ENCODE measurements at places on chromosomes 3 and 15. TPM values are rescaled to one million over a fixed set of nuclear protein-coding genes. Genes with fewer than 3 reads are reported as not detected.

The DIPK2A gene
- total RNA-seq = 9.0 TPM

DNA sequence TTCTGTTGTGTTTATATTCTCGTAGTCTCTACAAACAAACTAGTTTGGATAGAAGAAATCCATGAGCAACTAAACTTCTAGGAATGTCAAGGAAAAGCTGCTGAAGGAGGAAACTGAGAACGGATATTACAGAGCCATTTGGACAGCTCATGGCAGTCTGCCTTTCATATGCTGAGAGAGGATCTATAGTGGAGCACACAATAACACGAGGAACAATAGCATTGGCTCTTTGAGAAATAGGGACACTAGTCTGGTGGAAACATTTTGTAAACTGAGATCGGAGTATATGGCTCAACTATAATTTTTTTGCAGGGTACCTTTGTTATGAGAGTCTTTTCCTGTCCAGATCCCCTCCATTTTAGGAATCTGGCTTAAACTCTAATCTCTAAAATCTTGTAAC, 200.5 kb downstream of the CLSTN2 start:
- no peak for DNase-seq

DNA sequence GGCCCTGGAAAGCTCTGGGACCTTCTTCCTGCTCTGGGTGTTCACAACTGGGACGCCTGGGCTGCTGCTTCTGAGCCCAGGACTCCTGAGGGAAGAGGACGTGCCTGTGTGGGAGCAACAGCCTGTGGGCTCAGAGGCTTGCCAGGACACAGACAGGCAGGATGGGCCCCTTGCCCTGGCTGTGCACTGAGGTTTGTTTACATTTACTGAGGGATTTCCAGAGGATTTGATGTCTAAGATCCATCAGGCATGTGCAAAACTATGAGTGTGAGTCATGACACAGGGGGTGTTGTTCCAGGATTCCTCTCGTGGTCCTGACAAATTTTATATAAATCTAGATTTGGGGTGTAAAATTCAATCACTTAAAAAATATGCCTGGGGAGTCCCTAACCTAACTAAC, 10.6 kb downstream of the CCR9 start:
- no peak for DNase-seq

DNA sequence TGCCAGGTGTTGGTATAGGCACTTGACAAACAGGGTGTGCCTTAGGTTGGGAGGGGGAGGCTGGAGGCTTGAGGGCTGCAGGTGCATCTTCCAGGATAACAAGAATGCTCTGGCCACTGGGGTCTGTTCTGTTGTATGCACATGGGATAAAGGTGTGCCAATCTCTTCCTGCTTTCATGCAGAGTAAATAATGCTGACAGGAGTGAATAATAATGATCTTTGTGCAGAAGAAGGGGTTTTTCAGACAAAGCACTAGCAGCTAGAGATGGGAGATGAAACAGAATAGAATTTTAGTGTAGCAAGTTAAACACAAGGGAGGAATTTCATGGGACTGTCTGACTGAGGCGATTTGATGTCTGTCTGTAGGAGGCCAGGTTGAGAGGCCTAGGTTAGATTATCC, 1.9 kb upstream of the ROPN1 start:
- DNase-seq = no peak

DNA sequence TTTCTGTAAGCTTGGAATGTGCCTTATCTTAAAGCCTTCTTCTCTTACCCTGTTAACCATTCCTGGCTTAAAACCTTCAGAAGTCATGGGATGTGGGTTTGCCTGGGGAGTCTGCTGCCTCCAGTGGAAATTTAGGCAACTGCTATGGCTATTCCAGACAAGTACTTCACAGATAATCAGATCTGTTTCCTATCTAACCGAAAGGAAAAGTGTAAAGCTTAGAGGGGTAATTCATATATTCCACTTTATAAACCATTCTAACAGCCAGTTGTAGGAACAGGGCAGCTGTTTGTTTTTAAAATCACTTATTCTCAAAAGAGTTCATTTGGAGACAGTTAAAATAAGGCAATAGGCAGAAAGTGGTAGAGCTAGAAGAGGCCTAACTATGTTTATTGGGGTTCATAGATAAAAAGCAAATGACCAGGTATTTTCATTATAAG, 219.9 kb downstream of the TCF12 start:
- DNase-seq = no peak

- DNase-seq = no peak
These were observed 75.3 kb downstream of the STXBP5L start for GRCh38 chr3:120983321-120983665.

DNA sequence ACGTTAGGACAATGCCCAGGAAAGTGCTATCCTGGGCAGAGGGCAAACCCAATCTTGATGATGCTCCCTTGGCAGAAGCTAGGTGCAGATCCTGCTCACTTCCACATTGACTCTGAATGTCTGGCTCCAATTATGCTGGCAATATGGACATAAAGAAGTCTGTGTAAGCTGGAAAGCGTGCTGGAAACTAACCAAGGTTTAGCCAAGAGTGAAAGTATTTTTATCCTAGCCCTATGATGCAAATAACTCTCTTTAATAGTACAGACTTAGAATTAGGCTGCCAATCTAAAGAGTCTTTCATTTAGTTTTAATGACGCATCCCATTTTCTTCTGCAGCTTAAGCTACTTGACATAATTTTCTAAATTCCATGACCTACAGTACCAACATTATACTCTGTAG, 571.8 kb downstream of the TUSC7 start:
- no peak for DNase-seq

The RHCG gene
- not detected for total RNA-seq

The PCLAF gene
- 1.1 TPM for total RNA-seq

DNA sequence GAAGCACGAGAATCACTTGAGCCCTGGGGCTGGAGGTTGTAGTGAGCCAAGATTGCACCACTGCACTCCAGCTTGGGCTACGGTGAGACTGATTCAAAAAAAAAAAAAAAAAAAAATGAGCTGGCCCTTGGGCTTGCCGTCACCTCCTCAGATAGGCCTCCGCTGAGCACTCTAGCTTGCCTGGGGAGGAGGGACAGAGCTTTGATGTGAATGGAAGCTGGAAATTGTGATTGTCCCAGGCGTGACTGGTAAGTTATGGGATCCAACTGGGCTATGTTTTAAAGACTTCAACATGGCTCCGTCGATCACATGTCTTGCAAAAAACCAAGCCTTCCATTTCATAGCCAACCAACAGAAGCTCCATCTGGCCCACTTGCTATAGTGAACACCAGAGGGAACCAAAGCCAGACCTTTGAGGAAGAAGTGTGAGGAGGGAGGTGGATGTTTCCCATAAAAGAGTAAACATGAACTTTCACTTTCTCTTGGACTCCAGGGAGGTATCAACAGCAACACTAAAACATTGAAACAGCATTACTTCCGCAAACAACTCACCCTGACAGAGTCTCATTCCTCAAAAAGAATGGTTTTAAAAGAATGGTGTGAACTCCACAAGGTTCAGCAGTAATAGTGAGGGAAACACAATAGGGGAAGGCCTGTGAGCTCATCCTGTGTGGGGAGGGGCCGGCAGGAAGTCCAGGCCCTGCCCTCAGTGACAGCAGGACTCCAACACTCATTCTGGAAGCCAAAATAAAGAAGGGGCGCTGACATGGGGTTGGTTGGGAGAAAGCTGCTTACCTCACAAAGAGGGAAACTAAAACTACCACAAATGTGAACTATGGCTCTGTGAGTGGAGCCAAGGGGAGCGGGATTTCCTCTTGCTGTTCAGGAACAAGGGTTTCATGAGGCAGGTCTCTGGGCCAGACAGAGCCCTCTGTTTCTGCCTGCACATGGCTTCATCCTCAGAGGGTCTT, 59.2 kb upstream of the IL12A start:
- no peak for DNase-seq

DNA sequence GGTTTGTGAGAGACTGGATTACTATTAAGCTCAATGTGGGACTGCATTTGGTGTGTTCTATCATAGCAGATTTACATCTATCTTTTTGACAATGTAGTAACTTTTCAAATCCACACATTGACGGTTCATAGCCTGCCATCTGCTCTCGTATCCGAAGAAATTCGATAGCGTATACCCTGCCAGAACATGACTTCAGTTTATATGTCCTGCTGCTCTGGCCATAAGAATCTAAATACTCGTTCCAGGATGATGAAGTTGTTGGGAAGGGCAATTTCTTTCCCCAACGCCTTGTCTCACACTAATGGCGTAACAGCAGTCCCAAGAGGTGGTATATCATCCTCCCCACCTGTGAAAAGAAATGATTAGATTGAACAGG, 180.0 kb downstream of the LSAMP start:
- no peak for DNase-seq

DNA sequence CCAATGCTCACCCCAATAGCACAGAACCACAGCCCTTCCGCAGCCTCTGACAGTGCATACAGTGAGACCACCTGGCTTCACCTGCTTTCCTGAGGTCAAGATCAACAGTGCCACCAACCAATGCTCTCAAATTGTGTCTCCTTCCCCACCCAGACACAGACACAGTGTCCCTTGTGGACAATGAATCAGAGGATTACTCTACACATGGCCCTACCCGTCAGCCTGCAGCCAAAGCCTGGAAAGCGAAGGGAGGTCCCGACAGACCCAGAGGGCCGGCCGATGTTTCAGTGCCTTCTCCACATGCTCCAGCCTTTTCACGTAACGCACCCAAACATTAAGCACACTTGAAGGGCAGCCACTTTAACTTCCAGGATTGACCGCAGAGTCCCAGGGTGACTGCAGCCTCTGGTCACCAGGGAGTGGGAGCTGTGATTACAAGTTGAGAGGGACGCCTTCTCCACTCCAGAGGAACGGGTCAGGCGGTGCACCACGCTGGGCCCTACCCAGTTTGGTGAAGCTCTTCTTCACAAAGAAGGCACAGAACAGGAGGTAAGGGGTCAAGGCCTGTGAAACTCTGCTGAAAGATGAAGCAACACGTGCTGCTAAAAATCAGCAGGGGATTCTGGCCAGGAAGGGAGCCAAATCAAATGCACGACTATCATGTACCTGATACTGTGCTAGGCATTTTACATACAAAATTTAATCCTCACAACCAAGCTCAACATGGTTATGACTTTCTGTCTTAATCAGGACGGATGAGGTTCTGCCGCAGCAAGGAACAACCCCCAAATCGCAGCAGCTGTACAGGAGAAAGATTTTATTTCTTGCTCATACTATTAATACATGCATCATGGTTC, 17.2 kb downstream of the KLHL25 start:
- peak; percentile 50 for DNase-seq

The ATP13A4 gene
- total RNA-seq = 0.38 TPM

GRCh38 chr3:196708467-196708866, 3.6 kb downstream of the CEP19 start:
- no peak for DNase-seq

GRCh38 chr15:93321881-93322282, 232.9 kb upstream of the RGMA start:
- no peak for DNase-seq

DNA sequence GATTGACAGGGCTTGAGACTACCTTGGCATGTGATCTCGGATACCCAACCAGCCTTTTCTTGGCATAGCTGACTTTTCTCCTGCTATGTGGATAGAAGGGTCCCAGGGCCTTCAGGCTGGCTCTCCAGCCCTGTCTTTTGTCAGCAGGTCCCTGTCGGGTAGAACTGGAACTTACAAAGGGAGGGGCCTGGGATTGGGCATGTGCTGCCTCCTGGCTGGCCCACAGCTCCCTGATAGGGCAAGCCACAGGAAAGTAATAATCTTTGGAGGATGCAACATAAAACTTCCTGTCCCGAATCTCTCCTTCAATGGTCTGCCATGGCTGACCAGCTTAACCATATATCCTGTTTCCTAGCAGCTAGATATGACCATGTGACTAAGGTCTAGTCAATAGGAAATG, 89.1 kb downstream of the ABHD5 start:
- no peak for DNase-seq

DNA sequence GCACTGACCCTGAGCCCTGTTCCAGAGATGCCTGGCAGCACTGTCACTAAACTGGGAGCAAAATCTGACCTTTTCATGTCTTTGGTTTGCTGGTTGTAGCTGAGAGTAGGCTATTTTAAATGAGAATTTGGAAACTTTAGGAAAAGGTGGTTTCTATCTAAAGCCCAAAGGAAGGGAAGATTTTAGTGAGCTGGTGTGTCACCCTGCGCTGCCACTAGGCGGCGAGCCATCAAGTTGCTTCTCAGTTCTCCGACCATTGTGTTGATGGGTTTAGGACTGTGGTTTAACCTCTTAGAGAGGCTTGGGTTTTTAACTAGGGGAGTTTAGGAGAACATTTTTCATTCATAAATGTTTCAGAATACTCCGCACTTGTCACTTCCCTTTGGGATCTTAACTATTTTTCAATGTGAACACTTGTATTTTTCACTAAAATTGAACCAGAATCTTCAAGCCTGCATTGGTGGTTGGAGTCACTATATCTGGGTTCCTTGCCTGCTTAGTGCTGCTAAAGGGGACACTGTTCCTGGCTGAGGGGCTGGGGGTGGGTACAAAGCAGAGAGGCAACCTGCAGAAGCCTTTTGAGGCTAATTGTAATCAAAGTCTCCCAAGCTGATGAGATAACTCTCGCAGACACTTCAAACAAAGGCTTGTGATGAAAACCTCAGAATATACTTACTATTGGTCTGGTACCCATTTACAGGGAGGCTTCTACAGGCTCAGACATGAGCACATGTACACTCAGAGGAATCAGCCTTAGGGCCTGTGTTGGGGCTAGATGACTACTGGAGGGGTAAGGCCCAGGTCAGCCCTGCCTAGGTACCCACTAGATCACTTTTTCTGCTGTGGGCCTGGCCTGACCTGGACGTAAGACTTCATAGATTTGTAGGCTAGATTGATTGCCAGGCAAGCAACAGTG, 16.8 kb downstream of the EXOSC7 start:
- peak; percentile 73 for DNase-seq

GRCh38 chr15:59013246-59013873, 25.9 kb downstream of the RNF111 start:
- no peak for DNase-seq

- DNase-seq = peak; percentile 21
These were observed 74.4 kb upstream of the TLE3 start for GRCh38 chr15:70172124-70172523.

- DNase-seq = no peak
These were observed 642.3 kb upstream of the ADAMTS9 start for GRCh38 chr3:65330072-65330471.

The GUCA1C gene
- total RNA-seq = not detected

DNA sequence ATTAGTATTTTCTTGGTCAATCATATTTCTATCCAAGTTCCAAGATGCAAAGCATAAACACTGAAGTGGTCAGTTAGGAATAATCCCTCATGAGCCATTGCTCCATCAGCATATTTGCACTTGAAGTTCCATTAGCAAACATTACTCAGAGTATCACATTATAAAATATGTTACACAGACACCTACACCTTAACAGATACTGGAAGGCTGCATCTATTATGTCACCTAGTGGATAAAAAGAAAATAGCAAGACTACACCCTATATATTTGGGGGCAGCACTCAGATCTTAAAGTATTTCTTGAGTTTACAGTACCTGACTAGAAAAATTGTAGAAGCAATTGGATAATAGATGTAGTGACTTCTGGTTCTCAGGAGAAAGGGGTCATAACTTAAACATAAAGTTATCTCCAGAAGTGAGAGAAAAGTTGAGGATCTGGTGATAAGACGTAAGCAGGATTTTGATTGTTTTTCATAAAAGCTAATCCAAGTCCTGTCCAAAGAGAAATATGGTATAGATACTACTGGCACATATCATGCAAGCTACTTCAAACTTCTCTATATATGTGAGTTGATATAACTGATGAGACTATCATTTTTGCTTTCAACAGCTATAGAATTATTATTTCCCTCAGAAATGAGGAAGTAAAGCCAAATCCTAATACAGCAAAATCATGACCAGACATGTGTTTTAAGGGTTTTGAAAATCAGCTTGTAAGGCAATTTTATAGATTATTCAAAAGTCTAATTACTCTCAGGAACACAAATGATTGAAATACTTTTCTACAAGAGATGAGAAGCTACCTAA, 422.2 kb downstream of the GBE1 start:
- DNase-seq = no peak
